ENCODE measurements at places on chromosomes 2 and 18. TPM values are rescaled to one million over a fixed set of nuclear protein-coding genes. Genes with fewer than 3 reads are reported as not detected.

The LRPPRC gene
- 49.0 TPM for total RNA-seq

The UGT1A10 gene
- total RNA-seq = not detected

DNA sequence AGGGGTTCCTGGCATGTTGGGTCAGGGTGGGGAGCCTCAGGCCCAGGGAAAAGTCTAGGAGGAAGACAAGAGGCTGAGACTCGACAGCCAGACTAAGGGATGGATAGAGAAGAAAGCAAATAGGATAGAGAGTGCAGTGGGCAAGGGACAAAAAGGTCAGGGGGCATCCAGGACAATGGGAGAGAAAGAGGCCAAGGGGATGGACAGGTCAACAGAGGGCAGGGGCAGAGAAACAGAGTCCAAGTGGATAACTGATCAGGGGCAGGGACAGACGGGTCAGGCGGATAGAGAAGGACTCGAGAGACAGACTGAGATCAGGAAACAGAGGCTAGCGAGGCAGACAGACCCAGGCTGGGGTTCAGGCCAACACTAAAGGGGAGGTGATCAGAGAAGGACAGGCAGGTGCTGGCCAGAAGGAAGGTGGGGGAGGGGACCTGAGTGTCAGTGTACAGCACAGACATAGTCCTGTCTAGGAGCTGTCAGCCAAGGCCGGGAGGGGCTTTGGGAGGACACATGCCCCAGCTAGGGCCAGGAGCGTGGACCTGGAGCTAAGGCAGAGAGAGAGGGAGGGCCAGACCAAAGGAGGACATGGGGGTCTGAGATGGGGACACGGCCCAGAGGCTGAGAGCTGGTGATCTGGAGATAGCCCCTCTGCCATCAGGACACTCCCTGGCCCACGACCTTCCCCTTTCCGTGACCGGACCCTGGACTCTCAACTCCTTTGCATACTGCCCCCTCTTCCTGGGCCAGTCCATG is 12.2 kb downstream of the ASIC4 start:
- no peak for DNase-seq

DNA sequence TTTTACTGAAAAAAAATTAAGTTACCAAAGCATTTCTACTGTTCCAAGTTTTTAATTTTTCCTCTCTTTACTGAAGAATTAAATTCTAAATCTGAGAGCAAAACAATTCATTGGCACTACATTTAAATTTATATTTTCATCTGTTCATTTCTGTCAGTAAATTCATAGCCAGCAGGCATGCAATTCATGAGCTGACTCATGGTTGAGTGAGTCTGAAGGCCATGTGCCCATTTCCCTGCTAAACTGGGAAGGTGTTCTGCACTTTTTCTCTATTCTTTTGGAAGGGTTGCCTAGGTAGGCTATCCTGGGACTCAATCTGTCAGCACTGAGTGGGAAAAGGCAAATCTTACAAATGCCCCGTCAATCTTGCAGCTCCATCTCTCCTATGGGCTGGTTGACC is 88.7 kb downstream of the KLHL14 start:
- DNase-seq = no peak

DNA sequence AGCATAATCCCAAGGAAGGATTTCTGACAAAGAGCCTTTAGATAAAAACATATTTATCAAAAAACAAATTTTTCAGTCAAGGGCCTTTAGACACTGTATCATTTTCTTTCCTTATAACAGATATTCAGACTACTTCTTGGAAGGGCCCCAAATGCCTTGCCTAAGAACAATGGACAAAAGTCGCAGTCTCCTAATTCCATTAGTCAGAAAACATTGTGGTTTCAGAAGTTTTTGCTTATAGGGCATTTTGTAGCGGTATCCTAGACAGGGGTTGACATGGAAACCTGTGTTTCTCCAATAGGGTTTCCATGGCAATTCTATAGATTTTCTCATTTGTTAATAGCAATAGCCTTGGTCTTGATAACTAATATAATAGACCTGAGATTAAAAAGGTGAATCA is 36.7 kb upstream of the AGPS start:
- no peak for DNase-seq

DNA sequence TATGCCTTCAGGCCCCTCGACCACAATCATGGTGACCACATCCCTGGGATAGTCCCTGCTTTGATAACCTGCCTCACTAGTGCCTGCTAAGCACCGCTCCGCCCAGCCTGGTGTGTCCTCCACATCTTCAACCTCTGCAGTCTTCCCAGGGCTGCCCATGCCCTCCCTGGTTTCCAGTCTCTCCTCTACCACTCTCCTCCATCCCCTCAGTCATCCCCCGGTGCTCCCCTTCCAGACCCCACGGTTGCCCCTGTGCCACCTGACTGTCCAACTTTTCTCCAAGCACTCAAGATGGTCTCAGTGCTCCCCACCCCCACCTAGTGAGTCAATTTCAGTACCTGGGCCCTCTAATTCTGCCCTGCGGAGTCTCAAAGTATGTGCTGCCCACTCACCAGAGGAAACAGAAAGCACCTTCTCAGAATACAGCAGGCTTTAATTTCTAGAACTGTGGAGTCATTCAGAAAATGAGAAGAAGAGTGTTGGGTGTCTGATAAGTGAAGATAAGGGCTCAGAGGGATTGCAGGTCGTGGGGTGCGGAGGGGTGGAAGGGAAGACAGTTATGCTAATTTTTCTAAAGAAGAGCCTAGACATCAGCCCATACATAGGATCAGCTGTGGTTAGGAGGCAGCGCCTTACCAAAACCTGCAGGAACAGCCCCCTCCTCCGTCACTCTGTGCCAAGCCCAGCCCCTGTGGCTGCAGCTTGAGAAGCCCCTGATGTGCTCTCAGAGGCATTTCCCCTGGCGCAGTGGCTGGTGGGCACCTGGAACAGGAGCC is 53.6 kb upstream of the CAB39 start:
- DNase-seq = no peak

DNA sequence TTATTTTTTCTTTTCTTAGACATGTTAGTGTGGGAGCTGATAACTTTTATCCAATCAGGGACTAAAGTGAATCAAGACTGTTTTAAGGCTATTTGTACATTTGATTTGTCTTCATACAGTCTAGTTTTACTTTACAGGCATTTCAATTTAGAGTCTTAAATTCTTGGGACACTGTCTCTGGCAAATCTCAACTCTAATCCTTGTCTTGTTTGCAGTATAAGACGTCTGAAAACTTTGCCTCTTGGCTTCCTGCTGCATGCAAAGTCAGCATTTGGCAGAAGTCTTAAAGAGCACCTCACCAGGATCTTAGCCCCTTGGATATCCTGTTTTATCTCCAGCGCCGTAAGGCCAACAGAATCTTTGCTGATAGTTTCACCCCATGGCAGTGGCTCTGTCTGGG is 30.3 kb downstream of the SPOPL start:
- no peak for DNase-seq

All from glomerular endothelial cell (primary cell).